ENCODE measurements at places on chromosomes 2 and 18. TPM values are rescaled to one million over a fixed set of nuclear protein-coding genes. Genes with fewer than 3 reads are reported as not detected.

- no peaks in the 10 kb centered on the region for H3K4me1 ChIP-seq
- no peak for DNase-seq
- no peaks in the 10 kb centered on the region for H3K27me3 ChIP-seq
- no peaks in the 10 kb centered on the region for H3K36me3 ChIP-seq
- H3K4me3 ChIP-seq, result no peak overlapping the region
Observed at GRCh38 chr2:59791004-59791618, 762.3 kb downstream of the BCL11A start.

DNA sequence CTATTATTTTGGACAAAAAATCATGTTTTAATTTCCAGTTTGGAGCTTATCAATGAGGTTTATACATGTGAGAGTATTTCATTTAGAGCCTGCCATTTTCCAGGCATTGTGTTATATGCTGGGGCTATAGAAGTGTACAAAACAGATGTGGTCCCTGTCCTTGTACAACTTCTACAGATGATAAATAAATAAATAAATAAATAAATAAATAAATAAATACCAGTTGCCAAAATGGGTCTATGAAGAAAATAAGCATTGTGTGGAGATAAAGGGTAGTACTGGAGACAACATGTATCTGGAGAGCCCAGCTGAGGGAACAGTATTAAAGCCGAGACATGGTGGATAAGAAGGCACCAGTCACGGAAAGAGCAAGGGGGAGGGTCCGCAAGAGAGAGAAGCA lies 210.0 kb downstream of the SS18 start:
- H3K4me3 ChIP-seq, result no peak overlapping the region
- DNase-seq, result no peak
- H3K4me1 ChIP-seq, result peaks cover 14% of the 10 kb centered on the region
- H3K27me3 ChIP-seq, result no peaks in the 10 kb centered on the region

DNA sequence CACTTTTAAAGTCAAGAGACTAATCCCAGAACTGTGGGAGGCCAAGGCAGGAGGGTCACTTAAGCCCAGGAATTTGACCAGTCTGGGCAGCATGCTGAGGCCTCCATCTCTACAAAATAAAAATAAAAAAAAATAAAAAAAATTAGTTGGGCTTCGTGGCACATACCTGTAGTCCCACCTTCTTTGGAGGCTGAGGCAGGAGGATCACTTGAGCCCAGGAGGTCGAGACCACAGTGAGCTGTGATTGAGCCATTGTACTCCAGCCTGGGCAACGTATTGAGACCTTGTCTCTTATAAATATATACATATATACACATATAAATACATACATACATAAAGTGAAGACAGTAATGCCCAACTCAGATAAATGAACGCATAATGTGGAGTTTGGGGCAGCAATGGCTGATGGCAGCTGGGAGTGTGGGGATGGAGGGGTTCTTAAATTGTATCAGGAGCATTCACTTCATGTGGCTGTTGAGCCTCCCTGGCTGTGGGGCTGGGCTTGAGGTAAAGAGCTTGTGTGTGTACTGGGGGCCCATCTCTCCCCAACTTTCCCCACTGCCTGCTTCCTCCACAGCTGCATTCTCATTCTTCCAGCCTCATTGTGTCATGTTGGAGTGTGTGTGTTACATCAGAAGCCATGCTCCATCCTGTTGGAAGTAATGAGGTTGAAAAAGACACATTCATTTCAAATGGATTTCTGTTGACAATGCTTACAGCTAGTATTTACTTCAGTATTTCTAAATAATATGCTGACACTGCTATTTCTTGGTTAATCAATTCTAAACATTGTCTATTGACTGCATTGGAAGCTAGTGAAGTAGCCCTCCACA lies 96.5 kb upstream of the HS6ST1 start:
- no peak for DNase-seq
- no peaks in the 10 kb centered on the region for H3K36me3 ChIP-seq
- no peaks in the 10 kb centered on the region for H3K4me1 ChIP-seq
- H3K4me3 ChIP-seq, result no peak overlapping the region
- no peaks in the 10 kb centered on the region for H3K27me3 ChIP-seq
- H3K27ac ChIP-seq, result no peak overlapping the region

- peaks cover 4% of the 10 kb centered on the region for H3K4me1 ChIP-seq
- H3K27ac ChIP-seq, result no peak overlapping the region
- no peak for DNase-seq
- H3K4me3 ChIP-seq, result no peak overlapping the region
- H3K36me3 ChIP-seq, result no peaks in the 10 kb centered on the region
Observed at GRCh38 chr2:20744366-20745335, 77.7 kb downstream of the GDF7 start.

Gene ANKRD12
- 26.8 TPM for total RNA-seq

Gene SNORC
- 2.6 TPM for total RNA-seq

Gene PDE1A
- total RNA-seq, result 0.06 TPM

Gene CYRIA
- 1.0 TPM for total RNA-seq
